ENCODE measurements at places on chromosomes 5 and 9.

DNA sequence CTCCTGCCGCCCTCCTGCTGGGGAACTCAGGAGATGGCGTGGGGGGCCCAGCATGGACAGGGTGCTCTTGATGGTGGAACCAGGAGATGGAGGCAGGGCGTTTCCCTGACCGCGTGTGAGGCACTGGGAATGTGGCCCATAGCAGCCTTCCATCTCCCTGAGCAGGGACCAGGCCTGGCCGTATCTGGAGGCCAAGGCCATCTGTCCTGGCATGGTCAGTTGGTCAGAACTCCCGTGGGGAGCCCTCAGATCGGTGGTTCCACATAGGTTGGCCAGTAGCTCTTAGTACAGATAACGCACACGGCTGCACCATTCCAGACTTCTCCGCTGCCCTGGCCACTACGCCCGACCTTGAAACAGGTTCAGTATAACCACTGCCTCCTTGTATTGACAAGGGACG lies 77.6 kb downstream of the KCNT1 start:
- no peak for DNase-seq

DNA sequence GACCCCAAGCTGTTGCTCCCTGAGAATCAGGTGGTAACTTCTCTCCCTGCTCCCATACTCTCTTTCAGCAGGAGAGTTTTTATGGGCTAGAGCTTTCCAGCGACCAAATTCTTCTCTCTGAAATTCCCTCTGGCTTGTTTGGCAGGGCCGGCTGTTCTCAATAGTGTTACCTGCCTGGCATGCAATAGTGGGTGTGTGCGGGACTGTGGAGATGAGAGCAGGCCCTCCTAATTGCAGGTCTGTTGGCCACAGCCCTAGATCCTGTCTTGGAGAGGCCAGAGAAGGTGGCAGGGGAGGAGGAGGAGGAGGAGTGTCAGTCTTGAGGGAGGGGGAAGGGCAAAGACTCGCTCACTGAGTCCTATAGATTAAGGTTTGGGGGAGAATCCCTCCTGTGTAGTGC lies 29.5 kb downstream of the AQP7 start:
- no peak for DNase-seq

DNA sequence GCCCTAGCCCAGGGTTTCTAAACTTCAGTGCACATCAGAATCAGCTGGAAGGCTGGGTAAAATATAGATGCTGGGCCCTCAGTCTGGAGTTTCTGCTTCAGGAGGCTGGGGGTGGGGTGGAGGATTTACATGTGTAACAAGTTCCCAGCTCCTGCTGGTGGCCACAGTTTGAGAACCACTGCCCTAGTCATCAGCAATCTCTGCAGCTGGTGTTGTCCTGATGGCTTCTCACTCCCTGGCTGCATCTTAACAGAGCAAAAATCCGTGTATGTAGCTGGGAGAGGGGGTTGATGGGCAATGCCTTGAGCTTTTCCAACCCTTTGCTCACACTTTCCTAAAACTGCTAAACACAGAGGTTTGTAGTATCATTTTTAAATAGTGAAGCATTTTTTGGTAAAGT lies 186.0 kb upstream of the KLF9 start:
- DNase-seq, result no peak

DNA sequence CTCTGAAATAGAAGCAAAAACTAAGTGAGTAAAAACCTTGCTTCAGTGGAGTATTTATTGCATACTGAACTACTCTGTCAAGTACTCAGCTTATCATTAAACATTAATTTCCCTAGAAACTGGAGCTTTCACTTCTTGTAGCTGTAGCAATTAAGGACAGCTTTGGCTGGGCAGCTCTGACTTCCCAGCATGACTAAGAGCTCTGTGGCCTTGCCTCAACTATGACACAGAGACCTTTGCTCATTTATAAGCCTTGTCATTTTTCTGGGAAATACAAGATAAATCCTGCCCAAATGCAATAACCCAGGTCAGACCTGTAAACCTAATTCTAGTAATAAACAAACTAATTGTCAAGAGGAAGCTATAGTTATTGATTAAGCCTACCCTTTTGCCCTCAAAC lies 65.4 kb upstream of the STK32A start:
- DNase-seq, result no peak

DNA sequence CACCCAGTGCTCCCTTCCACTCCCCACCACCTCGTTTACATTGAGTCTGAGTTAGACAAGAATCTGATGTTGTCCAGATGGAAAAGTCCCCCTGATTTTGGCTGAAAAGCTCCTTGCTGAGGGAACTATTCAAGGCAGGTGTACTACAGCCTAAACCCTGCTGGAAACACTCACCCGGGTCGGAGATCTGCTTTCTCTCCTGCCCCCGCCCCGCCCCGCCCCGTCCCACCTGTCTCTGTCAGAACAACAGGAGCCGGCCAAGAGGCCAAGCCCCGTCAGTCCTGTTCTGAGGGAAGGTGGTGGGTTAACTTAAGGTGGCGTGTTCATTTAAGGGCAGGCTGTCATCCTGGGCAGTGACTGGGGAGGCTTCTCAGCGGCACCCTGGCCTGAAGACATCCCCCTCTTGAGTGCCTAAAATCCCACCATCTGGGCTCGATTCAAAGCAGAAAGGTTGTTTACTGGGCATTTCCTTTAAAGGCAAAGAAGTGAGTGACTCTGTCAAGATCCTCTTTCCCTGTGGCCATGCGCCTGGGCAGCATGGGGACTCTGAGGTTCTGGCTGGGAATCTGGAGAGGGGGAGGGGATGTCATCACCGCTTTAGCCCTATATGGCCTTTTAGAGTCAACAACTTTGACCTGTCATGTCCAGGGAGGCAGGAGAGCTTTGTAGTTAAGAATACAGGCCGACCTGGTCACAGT lies 71.1 kb upstream of the NEURL1B start:
- DNase-seq, result no peak

- no peak for DNase-seq
Observed at GRCh38 chr9:79129865-79130480, 441.8 kb upstream of the TLE4 start.

DNA sequence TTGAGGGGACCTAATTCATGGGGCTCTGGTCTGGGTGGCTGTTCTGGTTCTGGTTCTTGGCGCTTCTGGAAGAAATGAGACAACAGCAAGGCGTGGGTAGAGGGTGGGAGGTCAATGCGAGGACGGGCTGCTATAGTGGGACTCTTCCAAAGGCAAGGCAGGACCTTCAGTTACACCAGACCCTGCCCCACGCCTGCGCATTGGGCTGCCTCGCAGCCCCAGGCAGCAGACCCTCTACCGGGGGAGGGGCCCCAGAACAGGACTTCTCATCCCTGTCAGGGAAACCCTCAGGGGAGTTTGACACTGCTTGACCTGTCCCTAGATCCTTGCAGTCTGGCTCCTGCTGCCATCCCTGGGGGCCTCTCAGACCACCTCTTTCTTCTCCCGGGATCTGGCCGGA lies 18.5 kb downstream of the CCDC69 start:
- no peak for DNase-seq

GRCh38 chr5:431001-431710 lies 11.8 kb upstream of the EXOC3 start:
- DNase-seq, result no peak

DNA sequence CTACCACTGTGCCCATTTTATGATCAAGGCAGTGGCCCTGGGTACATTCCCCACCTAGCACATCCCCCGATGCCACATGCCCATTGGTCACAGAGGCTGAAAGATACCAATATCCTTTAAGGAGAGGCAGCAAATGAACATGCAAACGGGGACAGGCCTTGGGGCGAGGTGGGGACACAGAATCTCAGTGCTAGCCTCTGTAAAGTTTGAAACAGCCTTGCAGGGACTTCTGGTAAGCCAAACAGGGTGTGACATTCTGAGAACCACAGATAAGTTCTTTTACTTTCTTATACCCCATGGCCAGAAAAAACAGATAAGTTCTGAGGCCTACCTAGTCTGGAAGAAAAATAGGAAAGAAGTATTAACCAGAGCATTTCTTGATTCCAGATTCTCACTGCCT lies 60.5 kb downstream of the ACER2 start:
- no peak for DNase-seq

GRCh38 chr5:80884086-80884813 lies 75.9 kb upstream of the RASGRF2 start:
- DNase-seq, result no peak

GRCh38 chr5:170154297-170154696 lies 48.6 kb downstream of the FOXI1 start:
- no peak for DNase-seq

GRCh38 chr5:55037890-55038289 lies 13.8 kb downstream of the GZMK start:
- DNase-seq, result no peak

GRCh38 chr9:135032041-135032835 lies 55.2 kb upstream of the OLFM1 start:
- DNase-seq, result no peak

DNA sequence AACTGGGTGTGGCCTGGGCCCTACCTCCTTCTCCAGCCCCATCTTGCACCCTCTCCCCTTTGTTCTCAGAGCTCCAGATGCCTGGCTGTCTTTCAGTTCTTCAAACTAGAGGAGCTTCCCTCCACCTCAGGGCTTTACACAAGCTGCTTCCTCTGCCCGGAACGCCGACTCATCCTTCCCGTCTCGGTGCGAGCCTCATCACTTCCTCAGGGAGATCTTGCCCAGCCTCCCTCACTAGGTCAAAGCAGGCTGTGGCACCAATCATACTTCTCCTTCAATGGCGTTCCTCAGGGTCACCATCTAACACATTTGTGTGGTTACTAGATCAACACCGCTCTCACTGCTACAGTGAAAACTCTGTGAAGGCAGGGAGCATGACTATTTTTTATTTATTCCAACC lies 56.2 kb upstream of the ZSWIM6 start:
- DNase-seq, result no peak

GRCh38 chr9:136292591-136293448 lies 11.1 kb downstream of the CCDC187 start:
- no peak for DNase-seq

GRCh38 chr5:73960426-73960825 lies 334.4 kb downstream of the ARHGEF28 start:
- DNase-seq, result no peak

GRCh38 chr5:44046619-44047364 lies 342.4 kb downstream of the FGF10 start:
- DNase-seq, result no peak

DNA sequence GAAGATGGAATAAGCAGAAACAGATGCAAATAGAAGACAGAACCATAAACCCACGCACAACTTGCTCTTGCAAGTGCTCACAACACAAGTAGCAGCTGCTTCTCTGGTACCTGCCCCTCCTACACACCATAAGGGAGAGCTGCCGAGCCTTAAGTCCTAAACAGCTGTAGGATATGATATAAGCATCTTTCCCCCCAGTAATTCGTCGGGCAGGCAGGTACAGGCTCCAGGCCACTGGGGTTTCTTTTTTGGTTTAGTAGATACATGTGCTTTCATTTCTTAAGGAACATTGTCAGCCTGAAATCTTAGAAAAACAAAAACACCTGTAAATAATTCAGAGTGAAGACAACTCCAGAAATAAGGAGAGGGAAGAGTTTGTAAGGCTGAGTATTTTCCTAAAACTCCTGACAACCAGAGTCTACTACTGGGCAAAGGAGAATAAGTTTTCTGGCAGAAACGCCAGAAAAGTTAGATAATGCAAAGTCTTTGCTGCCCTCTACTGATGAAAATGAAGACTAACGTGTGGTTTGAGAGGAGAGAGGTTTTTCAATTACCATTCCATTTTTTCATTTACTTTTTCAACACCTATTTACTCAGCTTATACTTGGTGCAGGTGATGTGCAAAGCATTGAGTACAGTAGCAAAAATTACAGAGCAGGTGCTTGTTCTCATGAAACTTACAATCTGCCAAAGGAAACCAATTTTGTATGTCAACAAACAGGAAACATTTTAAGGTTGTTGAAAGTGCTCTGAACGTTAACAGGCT lies 20.1 kb upstream of the TCERG1 start:
- DNase-seq, result no peak

- DNase-seq, result no peak
Observed at GRCh38 chr9:6049798-6050197, 34.4 kb upstream of the RANBP6 start.

GRCh38 chr5:39140558-39141168 lies 66.5 kb upstream of the RICTOR start:
- no peak for DNase-seq

DNA sequence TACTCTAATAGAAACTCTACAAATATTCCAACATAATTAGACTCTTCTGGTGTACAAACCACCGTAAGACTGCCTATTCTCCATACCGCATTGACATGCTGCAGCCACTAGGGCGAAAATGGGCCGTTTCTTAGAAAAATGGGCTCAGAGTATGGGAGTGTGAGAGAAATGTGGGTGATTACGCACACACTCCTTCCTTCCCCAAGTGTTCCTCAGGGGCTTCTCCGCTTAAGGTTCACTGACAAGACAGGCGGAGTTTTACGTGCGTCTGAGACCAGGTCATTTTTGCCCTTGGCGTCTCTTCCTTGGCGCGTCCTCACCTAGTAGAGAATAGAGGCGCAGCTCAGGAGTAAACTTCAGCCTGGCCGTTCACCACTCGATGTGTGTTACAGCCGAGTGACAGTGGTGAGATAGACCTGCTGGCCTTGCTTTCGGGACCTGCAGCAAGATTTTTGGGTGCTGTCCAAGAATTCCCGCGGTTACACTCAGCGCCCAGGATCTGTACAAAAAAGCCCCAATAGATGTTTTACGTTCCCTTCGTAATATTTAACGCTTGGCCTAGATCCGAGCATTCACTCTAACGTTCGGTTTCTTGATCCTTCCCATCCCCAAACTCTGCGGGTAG lies 1.8 kb upstream of the NTRK2 start:
- DNase-seq, result no peak

- no peak for DNase-seq
Observed at GRCh38 chr9:16459421-16460148, 410.9 kb downstream of the BNC2 start.

GRCh38 chr5:158463938-158464337 lies 605.0 kb upstream of the CLINT1 start:
- DNase-seq, result no peak

GRCh38 chr9:89498852-89499480 lies 1.1 kb upstream of the SEMA4D start:
- no peak for DNase-seq

DNA sequence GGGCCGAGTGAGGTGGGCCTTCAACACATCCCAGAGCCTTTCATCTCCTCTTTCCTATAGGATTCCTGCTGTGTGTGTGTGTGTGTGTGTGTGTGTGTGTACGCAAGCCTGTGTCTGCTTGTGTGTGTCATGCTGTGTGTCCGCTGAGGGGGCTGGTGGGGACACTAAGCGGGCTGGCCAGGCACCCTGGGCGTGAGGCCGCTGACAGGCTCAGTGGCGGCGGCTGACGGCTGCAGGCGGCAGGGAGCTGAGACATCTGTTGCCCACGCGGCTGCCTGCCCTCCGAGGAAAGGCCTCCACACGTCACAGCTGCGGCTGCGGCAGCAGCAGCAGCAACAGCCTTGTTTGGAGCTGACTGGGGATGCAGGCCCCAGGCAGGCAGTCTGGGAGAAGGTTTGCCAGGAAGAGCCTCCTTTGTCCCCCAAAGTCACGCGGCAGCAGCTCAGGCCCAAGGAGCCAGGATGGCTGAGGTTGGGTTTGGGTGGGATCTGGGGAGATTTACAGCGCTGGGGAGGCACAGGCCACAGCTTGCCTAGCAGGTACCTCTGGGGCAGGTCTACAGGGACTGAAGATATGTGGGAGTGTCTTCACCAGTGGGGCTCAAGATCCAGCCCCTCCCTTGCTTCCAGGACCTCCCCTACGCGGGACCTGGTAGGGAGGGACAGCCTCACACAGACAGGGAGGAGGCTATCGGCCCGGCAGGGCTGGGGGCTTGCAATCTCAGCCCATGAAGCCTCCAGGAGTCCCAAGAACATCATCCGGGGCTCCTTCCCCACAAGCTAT lies 1.8 kb downstream of the PDLIM4 start:
- DNase-seq, result no peak

- no peak for DNase-seq
Observed at GRCh38 chr5:133336121-133336968, 276.0 kb downstream of the FSTL4 start.

- DNase-seq, result no peak
Observed at GRCh38 chr5:147966829-147967228, 60.5 kb upstream of the C5orf46 start.

All from cortex of kidney (tissue), 1 donor.